ENCODE measurements at places on chromosomes 13 and 19. TPM values are rescaled to one million over a fixed set of nuclear protein-coding genes. Genes with fewer than 3 reads are reported as not detected.

DNA sequence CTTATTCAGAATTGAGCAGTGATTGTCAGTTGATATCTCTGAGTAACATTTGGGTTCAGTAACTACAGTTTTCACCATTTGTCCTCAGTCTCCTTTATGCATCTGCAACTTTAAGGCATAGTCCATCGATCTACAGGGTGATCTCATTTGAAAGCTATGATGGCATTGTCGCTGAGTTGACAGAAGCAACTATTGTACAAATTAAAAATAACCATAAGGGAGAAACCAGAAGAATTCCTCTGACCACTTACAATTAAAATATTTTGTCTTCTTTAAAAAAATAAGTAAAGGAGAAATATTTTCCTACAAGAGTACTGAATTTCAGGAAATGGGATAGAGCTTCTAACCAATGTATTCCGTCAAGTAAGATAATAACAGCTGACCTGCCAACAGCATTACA lies 30.6 kb downstream of the RAP2A start:
- no peak for DNase-seq

- DNase-seq, result peak; percentile 64
These were observed 1.2 kb downstream of the CGB7 start for GRCh38 chr19:49056101-49056901.

DNA sequence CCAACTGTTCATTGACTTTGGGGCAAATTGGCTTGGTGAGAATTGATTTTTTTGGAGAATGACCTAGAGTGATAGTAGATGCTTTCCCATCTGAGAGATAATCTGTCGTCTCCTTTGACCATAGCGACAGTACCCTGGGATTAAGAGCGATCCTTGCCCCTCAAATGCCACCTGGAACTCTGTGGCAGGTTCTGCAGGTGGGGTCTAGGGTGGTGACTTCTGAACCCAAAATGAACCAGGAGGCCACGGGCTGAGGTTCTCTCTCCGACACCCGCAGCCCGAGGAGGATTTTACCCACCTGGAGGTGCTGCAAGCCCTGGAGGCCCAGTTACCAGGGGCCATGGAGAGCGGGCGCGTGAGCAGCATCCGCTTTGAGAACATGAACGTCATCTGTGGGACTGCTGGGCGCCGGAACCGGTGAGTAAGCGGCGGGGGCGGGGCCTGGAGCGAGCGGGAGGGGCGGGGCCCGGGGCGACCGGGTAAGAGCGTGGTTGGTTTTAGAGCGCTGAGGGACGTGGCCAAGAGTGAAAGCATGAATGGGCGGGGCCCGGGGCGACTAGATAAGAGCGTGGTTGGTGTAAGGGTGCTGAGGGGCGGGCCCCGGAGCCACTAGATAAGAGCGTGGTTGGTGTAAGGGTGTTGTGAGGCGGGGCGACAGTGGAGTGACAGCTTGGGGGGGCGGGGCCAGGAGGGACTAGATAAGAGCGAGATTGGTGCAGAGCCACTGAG lies 8.6 kb downstream of the C19orf81 start:
- DNase-seq, result peak; percentile 95

The VSTM1 gene
- 0.29 TPM for total RNA-seq

GRCh38 chr13:39684531-39685137 lies 29.2 kb downstream of the COG6 start:
- no peak for DNase-seq

The KANK2 gene
- 255 TPM for total RNA-seq

The ZNF296 gene
- 0.44 TPM for total RNA-seq
